Putamen (tissue), 1 donor: ENCODE measurements at places on chromosomes 3 and 15.

DNA sequence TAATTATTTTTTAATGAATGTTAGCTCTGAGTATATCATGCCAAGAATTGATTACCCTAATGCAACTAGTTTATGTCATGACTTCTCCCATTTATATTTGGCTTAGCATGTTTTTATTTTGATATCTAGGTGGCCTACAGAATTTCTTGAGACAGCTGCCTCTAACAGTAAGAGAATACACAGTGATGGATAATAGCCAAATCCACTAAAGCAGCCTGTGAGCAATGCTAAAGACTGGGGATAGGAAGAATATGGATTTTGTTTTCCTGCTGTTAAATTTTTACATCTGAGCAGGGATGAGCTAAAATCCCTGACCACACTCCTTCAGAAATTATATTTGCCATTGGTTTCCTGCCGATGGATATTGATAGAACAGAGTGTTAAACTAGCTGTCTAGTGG is 149.3 kb upstream of the TGFBR2 start:
- no peak for DNase-seq

DNA sequence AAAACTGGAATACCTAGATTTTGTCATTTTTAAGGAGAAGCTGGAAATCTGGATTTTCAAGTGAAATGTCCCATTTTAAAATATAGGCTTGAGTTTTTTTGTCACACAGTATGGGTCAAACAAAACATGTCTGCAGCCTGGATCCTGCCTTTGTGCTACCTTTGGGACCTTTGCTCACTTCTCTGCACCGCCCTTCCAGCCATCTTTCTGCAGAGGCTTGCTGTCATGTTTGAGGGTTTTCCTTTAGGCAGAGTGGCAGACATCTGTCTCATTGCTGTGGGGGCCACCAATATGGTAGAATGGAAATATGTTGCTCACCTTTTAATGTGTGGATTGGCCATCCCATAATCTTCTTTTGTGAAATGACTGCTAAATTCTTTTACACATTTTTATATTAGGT is 136.3 kb downstream of the EEFSEC start:
- no peak for DNase-seq

DNA sequence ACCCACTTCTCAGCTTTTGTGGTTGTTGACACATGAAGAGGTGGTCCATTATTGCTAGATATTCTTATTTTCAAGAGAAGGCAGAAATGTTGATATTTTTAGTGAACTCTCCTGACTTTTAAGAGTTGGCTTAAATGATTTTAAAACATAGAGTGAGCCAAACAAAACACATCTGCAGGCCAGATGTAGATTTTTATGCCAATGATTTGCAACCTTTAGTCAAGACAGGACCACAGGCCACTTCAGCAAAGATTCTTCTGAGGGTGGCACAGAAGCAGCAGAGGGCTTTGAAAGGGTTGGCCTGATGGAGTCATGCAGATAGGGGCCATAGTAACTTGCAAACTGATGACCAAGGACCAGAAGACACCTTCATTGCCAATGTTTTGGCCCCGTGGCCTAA is 276.5 kb upstream of the P2RY1 start:
- DNase-seq: no peak

- no peak for DNase-seq
These were observed 380.3 kb downstream of the MAGI1 start for GRCh38 chr3:65658401-65658800.

DNA sequence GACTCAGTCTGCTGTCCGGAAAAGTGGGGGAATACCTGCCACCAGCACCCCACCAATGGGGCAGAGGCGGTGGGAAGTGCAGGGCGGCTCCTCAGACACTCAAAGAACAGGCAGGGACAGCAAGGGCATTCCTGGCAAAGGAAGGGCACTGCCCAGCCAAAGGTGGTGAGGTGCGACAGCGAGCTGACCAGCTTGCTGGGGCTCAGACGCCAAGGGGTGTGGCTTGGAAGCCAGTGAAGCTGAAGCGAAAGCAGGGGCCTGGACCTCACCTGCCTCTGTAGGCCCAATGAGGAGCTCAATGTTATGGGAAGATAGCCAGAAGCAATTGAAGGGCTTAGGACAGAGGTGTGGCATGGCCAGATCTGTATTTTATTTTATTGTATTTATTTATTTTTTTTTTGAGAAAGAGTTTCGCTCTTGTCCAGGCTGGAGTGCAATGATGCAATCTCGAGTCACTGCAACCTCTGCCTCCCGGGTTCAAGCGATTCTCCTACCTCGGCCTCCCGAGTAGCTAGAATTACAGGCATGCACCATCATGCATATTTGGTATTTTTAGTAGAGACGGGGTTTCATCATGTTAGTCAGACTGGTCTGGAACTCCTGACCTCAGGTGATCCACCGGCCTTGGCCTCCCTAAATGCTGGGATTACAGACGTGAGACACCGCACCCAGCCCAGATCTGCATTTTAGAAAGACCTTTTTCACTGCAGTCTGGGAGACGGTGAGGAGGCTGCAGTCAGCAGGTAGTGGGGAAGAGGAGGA is 4.4 kb upstream of the LMAN1L start:
- no peak for DNase-seq

- DNase-seq: no peak
These were observed 38.5 kb upstream of the DNAJC13 start for GRCh38 chr3:132378846-132379245.

DNA sequence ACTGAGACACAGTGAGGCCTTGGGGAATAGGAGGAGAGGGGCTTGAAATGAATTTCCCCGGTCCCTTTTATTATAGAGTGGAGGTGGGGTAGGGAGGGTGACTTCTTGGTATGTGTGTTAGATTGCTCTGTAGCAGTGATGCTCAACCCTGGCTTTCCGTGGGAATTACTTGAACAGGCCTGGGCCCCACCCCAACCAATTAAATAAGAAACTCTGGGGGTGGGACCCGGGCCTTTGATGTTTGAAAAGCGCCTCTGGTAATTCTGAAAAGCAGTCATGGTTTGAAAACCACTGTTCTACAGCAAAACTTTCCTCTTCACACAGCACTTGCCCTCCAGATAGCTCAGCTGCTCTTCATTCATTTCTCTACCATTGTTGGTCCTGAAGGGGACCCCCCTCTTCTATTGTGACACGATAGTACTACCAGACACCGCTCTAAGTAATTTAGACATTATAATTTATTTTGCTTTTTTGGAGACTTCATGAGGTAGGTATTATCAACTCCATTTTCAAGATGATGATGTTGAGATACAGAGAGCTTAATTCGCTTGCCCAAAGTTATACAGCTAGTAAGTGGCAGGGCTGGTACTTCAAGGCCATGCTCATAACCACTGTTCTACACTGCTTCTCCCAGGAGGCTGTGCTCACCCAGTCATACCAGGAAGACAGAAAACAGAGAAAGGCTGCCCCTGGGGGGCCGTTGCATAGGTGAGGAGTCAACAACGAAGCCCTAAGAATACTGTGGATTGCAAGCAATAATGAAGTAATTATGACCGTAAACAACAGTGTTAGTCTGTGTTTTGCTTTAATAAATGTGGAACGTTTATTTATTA is 176.2 kb downstream of the PEX5L start:
- DNase-seq: no peak

DNA sequence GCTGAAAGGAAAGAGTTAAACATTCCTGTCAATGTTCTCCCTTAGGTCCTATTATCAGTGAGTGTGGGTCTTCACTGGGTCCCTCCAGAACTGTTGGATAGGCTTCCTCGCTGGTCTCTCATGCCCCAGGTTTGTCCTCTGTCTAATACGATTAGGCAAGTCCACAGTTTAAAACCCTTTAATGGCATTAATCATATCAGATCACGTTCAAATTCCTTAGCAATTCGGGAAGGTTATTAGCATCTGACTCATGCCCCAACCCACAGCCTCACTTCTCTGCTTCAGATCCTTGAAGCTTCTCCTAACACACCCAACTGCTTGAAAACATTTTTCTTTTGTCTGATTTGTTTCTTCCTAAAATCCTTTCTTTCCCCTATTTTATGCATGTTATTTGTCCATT is 224.3 kb upstream of the ATP10A start:
- DNase-seq: peak; percentile 47

DNA sequence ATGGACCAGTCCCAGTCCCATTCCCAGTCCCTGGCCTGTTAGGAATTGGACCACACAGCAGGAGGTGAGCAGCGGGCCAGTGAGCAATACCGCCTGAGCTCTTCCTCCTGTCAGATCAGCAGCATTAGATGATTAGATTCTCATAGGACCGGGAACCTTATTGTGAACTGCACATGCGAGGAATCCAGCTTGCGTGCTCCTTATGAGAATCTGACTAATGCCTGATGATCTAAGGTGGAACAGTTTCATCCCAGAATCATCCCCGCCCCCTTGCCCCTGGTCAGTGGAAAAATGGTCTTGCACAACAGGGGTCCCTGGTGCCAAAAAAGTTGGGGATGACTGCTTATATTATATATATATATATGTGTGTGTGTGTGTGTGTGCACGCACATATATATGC is 63.1 kb downstream of the IFT57 start:
- DNase-seq: no peak

GRCh38 chr3:191455257-191455952 is 5.6 kb upstream of the PYDC2 start:
- DNase-seq: no peak

DNA sequence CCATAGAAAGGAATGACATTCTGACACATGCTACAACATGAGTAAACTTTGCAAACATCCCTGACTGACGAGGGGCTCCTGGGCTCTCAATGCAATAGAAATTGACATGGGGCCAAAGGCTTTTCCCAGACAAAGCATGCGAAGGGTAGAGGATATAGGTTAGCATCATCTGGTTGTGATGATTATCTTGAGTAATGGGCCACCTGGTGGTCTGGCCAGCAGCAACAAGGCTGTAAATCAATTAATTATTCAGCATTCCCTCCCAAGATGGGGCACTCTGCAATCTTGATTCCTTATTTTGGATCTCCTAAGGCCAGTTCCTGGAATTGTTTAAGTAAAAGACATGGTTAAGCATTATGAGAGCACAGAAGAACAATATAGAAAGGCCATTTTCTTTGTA is 99.2 kb downstream of the AGBL1 start:
- no peak for DNase-seq

DNA sequence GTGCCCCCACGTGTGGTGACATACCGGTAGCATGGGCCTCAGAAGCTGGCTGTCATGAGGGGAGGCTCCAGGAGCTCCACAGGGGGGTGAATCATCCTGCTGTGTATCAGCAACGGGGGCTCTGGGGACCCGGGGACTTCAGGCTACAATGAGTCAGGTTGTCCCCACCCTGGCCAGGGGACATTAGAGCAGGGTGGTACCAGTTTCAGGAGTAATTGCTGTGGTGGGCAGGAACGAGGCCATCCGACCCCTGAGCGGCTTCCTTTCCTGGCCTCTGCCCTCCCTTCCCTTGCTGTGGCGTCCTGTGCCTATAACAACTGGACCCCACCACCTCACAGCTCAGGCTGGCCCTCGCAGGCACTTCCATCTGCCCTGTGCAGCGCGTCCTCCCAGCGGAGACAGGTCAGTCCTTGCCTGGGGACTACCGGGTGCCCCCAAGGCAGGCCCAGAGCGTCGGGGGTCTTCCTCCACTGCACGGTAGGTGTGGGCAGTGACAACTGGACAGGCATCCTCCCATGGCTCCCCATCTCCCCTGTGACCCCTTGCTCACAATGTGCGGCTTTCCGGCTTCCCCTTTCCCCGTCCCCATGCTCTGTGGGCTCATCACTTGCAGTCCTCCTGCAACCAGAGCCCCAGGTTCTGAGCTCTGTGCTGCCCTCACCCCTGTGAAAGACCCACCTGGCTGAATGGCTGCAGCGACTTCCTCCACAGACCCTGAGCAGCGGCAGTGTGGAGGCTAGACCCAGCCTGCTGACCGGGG is 57.0 kb downstream of the KLF15 start:
- no peak for DNase-seq

DNA sequence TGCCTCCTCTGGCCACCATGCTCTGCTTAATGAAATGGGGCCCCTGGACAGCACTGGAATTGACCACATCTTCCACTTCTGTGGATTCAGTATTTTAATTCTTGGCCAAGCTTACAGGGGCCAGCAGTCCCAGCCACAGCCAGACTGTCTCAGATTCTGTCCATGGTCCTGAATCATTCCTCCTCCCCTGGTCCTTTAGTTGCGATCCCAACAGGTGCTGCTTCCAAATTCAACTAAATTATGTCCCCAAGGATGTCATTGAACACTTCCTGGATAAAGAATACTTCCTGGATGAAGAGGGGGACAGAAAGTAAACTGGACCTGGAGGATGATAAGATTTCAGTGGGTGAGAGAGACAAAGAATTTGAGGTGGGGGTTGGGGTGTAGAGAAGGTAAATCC is 111.1 kb upstream of the FOXB1 start:
- no peak for DNase-seq

DNA sequence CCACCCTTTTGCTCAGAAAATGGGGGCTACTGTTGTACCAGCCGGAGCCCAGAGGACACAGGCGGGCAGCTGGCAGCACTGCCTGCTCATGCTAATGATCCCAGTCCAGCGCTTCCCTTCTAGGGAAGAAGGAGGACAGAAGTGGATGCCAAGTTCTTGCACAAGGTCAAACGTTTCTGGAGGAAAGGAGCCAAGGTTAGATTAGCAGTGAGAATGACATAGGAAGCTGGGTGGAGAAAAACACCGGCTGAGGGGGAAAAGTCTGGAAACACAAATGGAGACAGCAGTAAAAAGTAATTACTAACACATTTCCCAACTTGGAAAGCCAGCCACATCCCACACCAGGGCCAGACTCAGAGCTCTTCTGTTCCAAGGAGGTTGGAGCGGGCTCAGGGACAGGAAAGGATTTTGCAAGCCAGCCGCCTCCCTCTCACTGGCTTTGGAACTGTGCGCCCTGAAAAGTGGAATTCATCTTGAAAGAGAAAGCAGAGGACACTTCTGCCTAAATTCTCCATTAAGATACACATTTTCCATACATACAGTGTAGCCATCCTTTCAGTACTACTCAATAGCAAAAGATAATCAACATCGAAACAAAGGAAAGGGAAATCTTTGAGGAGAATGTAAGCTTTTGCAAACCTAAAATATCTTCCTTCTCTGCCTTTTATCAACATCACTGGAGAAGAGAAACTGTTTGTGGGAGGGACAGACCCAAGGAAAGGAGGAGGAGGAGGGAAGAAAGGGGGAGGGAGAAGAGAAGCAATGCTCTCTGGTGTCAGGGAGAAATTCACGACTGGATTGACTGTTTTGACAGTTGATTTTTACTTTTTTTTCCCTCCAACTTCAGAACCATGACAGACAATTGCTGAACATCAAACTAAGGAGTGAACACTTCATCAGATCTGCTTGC is 133.6 kb downstream of the CD47 start:
- peak; percentile 55 for DNase-seq

- DNase-seq: no peak
These were observed 389.8 kb downstream of the TBC1D5 start for GRCh38 chr3:17352620-17353019.

DNA sequence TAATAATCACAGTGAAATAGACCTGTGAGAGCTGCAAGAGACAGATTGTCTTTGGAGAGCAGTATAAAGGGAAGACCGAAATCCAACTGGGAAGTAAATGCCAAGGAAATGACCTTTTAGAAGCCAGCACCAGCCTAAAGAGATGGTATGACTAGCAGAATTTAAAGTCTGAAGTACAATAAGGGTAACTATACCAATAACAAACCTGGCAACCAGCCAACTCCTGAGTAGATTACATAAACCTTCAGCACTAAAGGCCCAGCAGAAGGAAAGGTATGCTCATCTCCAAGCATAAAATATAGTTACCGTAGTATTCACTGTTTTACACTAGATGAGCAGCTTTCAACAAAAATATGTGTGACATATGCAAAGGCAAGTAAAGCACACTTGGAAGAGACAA is 155.1 kb upstream of the SATB1 start:
- DNase-seq: no peak

GRCh38 chr3:16484984-16485383 is 28.5 kb downstream of the RFTN1 start:
- DNase-seq: no peak

GRCh38 chr3:108500728-108501127 is 9.7 kb downstream of the MYH15 start:
- DNase-seq: no peak
